ENCODE measurements at places on chromosomes 16 and 17.

DNA sequence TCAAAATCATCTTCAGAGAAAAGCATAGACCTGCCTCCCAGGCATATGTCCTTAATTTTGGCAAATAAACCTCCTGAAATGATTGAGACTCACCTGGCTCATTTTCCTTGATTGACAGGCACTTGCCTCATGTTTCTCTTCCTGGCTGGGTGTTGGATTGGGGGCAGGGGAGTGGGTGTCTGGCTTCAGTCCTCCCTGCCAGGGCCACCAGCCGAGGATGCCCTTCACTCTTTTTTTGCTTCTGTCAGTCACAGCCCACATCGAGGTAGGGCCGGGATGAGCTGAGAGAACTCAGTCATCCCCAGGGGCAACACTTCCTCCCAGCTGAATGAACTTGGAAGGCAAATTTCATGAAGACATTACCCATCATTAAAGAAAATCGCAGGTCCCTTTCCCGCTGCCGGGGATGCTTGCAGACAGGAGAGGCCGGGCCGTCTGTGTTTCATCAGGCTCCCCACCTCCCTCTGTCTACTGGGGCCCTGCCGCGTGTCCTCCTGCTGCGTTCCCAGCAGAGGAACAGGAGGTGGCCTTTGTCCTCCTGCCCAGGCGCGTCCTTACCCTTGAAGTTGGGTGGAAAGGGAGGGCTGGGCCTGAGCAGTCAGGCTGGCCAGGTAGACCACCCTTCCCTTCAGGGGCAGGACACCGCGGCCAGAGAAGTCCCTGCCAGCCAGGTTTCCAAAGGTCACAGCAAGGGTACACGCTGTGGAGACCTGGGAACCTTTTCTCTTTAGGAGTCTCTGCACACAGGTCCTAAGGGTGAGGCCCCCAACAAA is 11.2 kb upstream of the DNAH17 start:
- no peak for DNase-seq

DNA sequence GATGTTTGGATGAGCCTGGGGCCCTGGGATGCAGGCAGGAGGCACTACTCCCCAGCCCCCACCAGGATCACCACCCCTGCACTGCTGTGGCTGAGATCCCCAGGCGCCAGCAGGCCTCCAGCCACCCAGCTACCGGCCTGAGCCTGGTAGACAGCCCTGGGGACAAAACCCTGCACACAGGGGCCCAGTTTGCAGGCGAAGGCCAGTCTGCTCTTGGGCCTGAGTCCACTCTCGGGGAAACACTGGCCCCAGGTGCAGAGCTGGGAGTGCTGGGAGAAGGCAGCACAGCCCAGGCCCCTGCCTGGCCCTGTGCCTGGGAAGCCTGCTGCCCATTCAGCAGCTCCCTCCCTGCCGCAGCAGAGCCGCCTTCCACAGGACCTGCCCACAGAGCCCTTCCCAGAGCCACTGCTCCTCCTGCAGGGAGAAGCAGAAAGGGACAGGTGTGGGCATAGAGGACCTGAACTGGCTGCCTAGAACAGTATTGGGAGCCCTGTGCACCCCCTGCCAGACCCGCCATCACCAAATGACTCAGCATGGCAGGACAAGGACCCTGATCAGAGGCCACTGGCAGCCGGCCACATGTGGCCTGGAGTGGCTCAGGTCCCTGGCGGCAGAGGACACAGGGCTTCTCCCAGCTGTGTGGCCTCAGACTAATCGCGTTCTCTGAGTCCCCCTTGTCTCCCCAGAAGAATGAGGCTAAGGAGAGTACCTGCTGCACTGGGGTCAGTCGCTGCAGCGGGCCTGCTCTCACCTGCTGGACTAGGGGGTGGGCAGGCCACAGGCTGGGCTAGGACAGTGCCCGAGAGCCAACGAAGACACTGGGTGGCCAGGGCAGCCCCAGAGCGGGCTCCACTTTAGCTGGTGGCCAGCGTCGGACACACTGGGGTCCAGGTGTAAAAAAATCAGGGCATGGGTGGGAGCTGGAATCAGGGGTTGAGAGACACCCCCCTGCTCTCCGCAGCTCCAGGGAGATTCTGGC is 10.7 kb downstream of the MSRB1 start:
- DNase-seq = no peak

DNA sequence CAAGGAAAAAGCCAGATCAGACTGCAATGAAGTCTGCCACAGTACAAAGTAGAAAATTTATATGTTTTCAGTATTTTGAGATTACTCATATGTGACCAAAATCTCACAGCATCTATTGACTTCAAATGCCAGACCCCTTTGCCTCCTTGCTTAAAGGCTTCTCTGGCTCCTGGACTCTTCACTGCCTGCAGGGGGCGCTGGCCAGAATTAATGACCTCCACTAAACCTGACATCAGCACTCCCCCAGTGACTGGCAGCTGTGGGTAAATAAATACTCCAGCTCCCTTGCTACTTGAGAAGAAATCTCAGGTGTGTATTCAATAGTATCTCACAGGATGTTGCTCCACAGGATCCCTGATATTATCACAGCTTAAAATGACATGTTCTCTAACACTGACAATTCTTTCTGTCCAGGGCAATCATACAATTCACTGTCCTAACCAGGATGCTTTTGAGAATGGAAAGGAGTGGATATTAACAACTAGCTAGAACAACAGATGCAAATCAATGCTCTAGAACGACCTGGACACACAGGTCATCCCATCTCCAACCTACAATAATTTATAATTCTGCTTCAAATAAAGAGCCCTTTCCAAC is 4.0 kb downstream of the BECN1 start:
- peak; percentile 89 for DNase-seq

- no peak for DNase-seq
Observed at GRCh38 chr17:34504814-34505484, 74.4 kb upstream of the TMEM132E start.

GRCh38 chr17:81328978-81329926 is 34.1 kb upstream of the SLC38A10 start:
- DNase-seq = no peak

- peak; percentile 80 for DNase-seq
Observed at GRCh38 chr16:21656795-21657768, 4.7 kb upstream of the IGSF6 start.

DNA sequence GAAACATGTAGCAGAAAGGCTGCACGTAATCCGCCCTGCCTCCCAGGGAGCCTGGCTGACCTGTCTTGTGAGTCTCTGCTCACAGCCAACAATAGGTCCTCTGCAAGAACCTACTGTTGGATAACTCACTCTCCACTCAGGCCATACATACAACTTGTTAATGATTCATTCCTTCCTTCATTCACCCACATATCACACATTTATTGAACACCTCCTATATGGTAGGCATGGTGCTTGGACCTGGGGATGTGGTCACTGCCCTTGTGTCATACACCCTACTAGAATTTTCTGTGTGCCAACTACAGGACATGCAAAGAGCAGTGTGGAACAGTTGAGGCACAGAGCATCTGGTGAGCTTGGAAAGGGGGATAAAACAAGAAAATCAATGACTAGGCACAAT is 28.1 kb upstream of the HNF1B start:
- no peak for DNase-seq

DNA sequence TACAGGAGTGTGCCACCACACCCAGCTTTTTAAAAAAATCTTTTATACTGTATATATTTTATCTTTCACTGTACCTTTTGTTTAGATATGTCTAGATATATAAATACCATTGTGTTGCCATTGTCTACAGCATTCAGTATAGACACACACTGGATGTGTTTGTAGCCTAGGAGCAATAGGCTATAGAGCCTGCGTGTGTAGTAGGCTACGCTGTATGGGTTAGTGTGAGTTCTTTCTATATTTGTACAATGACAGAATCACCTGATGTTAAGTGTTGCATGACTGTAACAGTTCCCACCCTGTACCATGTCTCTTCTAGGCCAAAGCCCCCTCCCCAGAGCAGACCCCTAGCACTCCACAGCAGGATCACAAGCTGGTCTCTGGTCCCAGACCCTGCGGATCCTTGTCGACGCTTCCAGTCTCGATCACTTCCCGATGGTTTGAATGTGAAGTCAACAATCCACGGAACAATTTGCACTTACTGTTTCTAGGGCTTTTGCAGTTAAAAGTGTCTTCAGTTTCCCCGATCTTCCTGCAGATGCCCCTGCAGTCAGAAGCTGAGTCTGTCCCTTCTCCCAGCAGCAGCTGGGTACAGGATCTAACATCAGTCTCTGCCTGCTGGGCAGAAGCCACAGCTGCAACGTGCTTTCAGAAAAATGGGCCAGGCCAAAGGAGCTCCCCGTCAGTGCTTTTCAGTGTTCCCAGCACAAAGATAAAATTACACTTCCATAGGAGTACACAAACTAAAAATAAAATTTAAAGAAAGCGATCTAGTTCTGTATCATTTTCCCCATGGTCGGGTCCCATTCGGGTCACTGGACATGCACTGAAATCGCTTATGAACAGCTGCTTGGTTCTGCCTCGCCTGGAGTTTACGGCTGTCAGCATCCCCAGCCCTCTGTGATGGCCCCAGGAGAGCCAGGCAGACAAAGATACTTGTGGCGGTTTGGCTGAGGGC is 35.4 kb downstream of the ADAM11 start:
- DNase-seq = no peak

DNA sequence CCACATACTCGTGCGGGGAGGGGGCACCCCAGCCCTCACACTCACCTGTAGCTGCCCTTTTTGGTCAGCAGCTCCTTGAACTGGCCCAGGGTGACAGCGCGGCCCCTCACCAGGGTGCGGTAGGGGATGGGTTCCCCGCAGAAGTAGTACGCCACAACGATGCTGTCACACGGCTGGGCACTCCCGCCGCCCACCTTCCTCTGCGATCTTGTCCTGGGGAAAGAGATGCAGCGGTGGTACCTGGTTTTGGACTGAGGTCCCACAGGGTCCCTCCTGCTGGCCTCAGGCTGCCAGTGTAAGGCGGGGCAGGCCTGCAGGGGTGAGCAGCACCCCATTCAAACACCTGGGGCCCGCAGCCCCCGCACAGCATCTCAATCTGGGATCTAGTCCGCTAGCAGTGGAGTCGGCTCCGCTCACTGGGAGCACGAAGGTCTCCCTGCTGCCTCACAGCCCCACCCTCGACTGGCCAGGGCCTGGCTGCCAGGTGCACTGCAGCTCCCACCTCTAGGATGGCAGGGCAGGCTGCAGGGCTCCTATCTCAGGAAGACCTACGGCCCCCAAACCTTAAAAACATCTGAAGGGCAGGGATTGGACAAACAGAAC is 6.5 kb downstream of the PDIA2 start:
- DNase-seq = no peak

DNA sequence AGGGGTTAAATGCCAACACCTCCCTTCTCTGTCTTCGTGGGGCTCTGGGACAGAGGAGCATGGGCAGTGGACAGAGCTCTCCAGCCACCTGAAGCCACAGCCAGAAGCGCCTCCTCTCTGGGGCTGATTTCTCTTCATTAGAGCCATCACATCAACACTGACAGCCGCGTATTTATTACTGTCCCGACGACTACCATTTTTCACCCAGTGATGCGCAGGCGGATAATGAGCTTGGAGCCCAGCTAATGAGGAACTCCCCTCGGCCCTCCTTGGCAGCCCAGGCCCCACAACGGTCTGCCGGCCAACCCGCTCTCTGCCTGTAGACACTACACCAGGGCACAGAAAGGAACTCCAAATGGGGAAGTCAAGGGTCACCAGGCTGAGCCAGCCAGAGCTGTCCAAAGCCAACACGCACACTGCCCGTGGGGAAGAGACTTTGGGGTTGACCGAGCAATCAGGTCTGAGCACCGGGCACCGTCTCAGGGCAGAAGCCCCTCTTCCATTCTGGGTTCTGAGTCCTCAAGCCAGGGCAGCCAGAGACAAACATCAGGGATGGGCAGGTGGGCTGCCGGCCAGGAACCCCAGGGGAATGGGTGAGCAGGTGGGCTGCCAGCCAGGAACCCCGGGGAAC is 13.2 kb downstream of the SDK2 start:
- DNase-seq = no peak

DNA sequence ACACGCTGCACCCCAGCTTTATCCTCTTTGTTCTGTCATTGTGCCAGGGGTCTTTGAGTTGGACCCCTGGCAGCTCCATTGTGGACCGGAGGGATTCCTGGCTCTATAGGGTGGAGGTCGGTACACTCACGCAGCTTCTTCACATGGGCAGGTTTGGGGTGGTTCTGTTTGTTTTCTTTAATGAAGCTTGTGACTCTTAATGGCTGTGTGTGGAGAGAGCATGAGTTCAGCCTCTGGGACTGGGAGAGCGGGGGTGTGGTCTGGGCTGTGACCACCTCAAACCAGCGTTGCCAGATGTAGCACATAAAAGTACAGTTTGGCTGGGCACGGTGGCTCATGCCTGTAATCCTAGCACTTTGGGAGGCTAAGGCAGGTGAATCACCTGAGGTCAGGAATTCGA is 21.2 kb upstream of the NAGLU start:
- DNase-seq = no peak

DNA sequence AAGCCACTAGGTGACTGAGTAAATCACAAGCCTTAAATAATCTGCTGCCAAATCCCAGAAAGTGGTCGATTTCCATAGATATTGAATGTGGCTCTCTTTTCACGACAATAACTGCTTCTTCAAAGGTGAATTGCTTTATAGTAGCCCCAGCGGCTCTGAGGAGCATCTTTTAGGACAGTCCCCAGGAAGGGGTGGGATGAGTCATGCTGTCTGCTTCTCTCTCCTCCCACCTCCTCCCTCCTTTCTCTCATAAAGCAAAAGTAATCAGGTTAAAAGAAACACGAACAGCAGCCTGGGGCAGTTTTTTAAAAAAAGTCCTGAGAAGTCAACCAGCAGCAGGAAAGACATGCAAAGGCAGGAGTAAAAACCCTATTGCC is 1.8 kb downstream of the KIAA0513 start:
- no peak for DNase-seq

DNA sequence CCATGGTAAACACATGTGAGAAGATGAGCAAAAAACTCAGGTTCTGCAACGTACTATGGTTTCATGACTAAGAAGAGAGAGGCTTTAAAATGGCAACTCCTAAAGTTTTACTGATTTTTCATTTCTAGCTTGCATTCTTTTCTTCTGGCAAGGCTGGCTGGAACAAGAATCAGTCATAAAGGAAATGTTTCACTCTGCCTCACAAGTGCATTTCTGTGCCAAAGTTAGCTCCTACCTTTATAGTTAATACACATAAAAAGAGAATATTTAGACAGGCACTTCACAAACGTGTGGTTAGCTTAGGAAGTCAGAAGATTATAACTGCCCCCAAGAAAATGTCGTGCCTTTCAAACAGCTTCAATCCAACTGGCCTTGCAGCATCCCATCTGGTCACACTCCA is 417.1 kb upstream of the CDH11 start:
- DNase-seq = no peak

All from NAMALWA (cell line).